ENCODE measurements at places on chromosomes 11 and 22.

GRCh38 chr11:72741429-72741833 is 10.8 kb downstream of the ARAP1 start:
- DNase-seq, result no peak

DNA sequence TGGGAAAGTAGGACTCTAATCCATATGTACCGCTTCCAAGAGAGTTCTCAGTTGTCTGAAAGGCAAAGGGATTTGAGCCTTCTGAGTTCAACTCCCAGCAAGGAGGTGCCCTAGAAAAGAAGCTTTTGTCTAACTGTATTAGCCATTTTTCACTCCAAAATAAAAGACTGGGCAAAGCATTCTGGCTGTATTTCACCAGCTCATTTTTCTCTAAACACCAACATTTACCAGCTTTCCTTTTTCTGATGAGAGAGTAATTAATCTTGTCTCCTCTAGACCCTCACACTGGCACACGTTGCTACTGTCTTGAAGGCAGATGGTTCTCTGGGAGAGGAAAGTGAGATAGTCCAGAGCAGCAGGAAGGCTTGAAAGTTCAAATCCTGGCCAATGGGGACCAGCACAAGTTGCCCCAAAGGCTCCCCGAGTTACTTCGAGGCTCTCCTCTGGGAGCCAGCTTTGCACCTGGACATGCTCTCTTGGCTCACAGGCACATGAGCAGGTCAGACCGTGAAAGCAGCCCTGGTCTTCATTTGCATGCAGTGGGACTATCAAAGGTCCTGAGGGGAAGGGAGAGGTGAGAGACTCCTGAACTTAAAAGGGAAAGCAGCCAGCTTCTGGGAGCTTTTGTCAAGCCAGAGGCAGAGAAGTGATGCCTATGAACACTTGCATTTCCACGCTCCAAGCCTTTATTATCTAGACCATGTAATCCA is 100.0 kb downstream of the NTM start:
- DNase-seq, result no peak

DNA sequence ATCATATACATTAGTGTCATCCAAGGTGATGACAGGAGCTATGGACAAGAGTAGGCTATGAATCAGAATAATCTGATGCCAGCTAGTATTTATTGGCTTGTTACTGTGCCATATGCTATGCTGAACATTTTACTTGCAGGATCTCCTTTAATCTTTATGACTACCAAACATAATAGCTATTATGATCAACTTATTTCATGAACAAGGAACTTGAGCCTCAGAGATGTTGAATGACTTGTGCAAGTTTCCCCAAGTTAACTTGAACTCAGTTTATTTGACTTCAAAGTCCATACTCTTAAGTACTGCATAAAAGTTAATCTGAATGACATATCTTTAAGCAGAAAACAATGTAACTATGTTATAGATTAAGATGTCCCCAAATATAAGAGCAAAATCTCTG is 178.8 kb upstream of the ARHGAP20 start:
- no peak for DNase-seq

- DNase-seq, result no peak
These were observed 20.6 kb downstream of the FLRT1 start for GRCh38 chr11:64056213-64056785.

DNA sequence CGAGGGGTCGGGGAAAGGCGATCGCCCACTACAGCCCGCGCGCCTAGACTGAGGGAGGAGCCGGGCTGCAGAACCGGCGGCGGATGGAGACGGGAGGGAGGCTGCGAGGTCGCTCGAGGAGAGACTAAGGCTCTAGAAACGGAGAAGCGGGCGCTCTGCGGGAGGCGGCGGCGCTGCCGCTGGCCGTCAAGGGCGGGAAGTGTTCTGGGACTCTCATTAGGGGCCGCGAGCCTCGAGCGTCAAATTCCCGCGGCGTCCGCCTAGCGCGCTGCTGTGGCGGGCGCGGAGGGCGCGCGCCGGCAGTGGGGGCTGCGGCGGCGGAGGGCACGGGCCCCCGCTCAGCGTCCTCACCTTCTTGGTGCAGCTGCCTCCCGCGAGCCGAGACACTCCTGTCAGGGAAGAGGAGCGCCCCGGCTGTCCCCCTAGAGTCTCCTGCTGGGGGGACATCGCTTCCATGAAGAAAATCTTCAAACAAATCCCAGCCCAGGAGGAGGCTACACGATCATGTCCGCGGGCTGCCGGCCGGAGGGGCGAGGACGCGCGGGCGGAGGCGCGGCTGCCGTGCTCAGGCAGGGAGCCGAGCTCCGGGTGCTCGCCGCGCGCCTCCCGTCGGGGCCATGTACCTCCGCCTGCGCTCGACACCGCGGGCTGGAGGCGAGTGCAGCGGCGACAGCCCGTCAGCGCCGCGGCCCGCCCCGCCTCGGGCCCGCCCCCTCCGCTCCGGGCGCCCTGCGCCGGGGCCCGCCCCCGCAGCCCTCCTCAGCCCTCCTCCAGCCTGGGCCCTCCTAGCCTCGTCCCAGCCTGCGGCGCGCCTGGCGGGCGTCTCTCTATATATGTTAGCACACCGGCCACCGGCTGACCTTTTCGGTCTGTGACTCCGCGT is at the start of gene ARHGAP20:
ARHGAP20 (minus strand) TSS at position 662 of the 883 bp plus-strand sequence; CDS start at position 456, 206 bp downstream.
- no peak for DNase-seq

- DNase-seq, result no peak
These were observed 1.9 kb downstream of the CNGA4 start for GRCh38 chr11:6240781-6241180.

DNA sequence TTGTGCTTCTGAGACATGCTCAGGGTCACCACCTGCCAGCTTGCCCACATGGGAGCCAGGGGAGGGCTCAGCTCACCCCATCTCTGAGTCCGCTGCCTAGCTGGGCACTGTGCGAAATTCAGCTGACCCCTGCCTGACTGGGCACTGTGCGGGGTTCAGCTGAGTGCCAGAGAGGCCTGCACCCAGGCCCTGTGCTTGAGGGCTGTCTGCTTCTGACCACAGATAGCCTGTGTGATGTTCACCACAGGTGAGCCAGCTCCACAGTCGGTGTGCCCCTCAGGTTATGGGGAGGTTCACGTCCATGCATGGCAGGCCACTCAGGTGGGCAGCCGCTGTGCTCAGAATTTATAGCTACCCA is 84.5 kb upstream of the SUSD2 start:
- no peak for DNase-seq

DNA sequence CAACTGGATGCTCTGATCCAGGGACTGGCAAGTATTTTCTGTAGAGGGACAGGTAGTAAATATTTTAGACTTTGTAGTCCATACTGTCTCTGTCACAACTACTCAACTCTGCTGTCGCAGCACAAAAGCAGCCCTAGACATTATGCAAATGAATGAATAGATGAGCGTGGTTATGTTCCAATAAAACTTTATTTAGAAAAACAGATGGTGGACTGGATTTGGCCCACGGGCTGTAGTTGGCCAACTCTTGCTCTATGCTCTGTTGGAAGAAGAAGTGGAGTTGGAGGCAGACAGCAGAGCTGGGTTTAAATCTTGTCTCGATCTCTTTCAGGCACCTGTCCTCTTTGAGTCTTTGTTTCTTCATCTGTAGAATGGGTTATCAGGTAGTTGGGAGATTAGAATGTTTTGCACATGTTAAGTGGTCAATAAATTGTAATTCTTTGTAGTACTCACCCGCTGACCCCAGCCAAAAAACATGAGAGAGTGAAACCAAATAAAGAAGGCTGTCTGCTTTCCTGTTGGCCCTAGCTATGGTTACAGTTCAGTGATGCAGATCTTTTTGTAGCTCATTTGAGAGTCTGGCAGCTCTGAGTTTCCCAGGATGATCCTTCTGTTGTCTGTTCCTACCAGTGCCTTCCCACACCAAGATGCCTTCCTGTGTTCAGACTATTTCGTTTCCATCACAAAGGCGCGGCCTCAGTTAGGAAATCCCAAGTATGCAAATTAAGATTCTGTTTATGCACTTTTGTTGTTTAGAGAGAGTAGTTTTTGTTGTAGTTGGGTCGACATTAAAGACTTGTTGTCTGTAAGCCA is 198.1 kb upstream of the SEZ6L start:
- DNase-seq, result no peak

- no peak for DNase-seq
These were observed 653 bp downstream of the GRK3 start for GRCh38 chr22:25564979-25565677.

DNA sequence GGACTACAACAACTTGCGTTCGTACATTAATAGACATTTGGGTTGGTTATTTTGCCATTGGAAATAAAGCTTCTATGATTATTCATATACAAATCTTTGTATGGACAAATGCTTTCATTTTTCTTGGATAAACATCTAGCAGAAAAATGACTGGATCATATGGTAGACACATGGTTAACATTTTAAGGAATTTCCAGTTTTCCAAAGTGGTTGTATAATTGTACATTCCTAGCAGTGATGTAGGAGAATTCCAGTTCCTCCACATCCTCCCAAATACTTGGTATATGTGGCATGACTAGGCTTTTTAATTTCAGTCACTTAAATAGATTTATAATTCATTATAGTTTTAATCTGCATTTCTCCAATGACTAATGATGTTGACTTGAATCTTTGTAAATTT is 246.2 kb upstream of the NCAM1 start:
- no peak for DNase-seq

GRCh38 chr11:15055620-15056356 is 17.6 kb upstream of the CALCB start:
- no peak for DNase-seq

GRCh38 chr11:27934830-27935145 is 173.2 kb downstream of the KIF18A start:
- no peak for DNase-seq

DNA sequence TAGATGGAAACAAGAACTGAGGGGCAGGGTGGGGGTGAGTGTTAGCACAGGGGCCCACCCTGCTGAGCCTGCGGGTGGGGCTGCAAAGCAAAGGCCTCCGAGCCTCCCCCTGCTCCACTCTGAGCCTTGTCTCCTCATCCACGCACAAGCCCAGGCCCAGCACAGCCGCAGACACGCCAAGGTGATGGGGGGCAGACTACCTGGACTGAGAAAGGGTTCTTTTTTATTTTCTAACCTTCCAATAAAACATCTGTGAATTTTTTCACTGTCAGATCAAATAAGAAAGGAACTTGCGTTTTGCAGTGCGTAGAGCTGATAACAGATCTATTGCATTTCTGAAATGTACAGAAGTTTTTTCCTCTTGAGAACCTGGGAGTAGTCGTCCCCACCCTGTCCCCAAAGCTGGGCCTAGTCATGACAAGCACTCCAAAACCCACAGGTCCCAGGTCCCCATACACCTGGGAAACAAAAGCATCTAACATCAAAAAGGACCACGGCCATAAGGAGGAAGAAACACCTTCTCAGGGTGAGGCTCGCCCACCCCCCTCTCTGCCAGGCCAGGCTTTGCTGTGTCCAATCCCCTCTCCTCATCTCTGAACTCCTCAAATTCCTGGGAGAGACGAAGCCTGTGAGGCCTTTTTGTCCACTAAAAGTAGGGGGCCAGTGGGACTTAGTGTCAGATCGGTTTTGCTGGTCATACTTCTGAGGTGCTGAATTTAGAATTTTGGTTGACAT is 22.7 kb upstream of the CD5 start:
- DNase-seq, result no peak

DNA sequence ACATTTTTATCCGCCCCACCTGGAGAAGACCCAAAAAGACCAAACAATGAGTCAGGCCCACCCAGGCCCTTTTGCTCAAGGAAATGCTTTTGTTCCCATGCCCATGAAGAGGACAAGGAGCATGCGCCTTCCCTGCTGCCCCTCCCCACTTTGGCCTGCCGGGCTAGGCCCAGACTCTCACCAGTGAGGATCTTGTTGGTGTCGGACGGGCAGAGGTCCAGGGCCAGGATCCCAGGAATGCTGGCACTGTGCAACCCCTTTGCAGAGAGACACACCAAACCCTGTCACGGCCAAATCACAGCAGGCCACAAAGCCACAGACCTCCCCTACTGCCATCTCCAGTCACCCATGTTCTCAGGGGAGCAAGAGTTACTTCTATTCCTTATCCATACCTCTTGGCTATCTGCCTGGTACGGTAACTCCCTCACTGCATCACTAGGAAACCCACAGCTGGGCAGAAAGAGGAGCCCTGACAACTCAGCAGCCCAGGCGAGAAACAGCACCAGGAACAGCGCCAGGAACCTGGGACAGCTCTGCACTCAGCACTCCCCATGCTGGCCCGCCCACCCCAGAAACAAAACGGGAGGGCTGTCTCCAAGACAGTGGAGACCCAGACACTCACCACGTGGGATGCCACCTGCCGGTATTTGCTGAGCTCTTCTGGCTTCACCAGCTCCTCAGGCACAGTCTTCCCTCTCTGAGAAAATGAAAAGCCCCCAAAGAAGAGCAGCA is 5.5 kb downstream of the PRPF19 start:
- DNase-seq, result no peak

DNA sequence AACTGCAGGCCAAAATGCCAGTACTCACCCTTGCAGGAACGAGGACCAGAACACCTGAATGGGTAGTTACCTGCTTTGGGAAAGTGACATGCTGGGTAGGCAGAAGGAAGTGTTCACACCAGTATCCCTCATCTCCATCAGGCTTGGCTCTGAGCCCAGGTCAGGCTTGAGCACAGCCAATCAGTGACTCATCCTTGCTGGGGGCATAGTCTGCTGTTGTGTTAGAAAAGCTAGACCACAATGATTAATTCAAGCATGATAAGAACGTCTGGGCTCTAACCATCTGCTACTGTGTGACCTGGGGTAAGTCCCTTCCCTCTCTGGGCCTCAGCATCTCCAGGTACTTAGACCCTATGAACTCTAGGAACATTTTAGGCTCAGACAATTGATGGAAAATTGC is 450.4 kb downstream of the MIAT start:
- no peak for DNase-seq

DNA sequence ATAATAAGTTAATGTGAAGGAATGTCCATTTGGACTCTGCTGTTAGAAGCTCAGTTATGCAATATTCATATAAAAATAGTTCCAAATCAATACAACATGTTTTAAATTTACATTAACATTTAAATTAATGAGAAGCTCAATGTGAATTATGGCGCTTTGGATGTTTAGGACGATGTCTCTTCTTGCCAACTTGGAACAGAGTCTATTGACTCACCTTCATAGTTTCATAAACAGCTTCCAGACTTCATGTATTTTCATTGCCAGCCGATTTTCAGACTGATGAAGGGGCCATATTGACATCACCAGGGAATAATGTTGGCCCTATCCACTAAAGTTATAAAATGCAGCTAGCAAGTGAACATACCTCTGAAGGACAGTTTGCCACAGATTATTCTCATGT is 1136.2 kb downstream of the LRRC4C start:
- DNase-seq, result no peak

- no peak for DNase-seq
These were observed 32.2 kb upstream of the TRIM29 start for GRCh38 chr11:120169981-120170698.

- no peak for DNase-seq
These were observed 122.5 kb downstream of the OPCML start for GRCh38 chr11:133409799-133410198.

- DNase-seq, result no peak
These were observed 70.5 kb upstream of the BLID start for GRCh38 chr11:122186439-122187080.

GRCh38 chr22:19756288-19757128 is 4.1 kb upstream of the TBX1 start:
- DNase-seq, result peak; percentile 32

DNA sequence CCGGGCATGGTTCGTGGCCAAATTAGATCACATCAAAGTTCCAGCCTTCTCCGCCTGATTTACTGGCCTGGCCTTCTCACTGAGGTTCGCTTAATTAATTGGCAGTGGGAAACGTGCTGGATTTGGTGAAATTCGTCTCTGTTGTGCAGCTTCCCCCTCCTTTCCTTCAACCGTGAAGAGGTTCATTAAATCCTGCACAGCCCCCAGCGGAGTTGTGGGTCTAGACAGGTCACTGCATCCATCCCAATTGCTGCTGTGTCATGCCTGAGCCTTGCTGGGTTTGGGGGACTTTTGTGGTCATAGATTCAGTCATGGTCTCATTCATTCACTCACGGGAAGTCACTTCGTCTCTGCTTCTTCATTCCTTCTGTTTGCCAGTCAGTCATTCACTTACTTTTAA is 90.0 kb downstream of the INSC start:
- DNase-seq, result no peak
